A549 treated with Mapracorat at 1 μM for 4 hours (cell line): ENCODE measurements at places on chromosomes 12 and 14. TPM values are rescaled to one million over a fixed set of nuclear protein-coding genes. Genes with fewer than 3 reads are reported as not detected.

The BEGAIN gene
- 5.9 to 9.6 TPM (median 7.4 TPM) in 5 replicates for total RNA-seq

The RBP5 gene
- 0.52 TPM in 1 of 5 replicates, not detected in the others for total RNA-seq

The TSPAN11 gene
- 0.05 to 0.15 TPM (median 0.07 TPM) in 5 replicates for total RNA-seq

The FAM181A gene
- not detected in 5 replicates for total RNA-seq

The KIF5A gene
- total RNA-seq: 0.13 to 0.29 TPM (median 0.20 TPM) in 5 replicates

The ITGB7 gene
- 0.35 to 0.84 TPM (median 0.55 TPM) in 5 replicates for total RNA-seq

The LALBA gene
- total RNA-seq: not detected in 5 replicates

The CYP27B1 gene
- 1.5 to 2.8 TPM (median 1.7 TPM) in 5 replicates for total RNA-seq

The CLEC1B gene
- not detected in 5 replicates for total RNA-seq

The PLCZ1 gene
- total RNA-seq: not detected in 5 replicates
